ENCODE measurements at places on chromosomes 2 and 18. TPM values are rescaled to one million over a fixed set of nuclear protein-coding genes. Genes with fewer than 3 reads are reported as not detected.

SERPINB11 gene
- not detected for total RNA-seq

COL3A1 gene
- total RNA-seq, result 2,960 TPM

TPRKB gene
- total RNA-seq, result 31.3 TPM

CCDC142 gene
- 20.8 TPM for total RNA-seq

DOK1 gene
- 7.5 TPM for total RNA-seq

MC2R gene
- total RNA-seq, result not detected

MATN3 gene
- 4.1 TPM for total RNA-seq

LINC00305 gene
- 2.9 TPM for total RNA-seq

VWC2L gene
- total RNA-seq, result 3.0 TPM

ANKRD30B gene
- total RNA-seq, result 0.33 TPM

TUBA3E gene
- not detected for total RNA-seq

SLC23A3 gene
- 1.7 TPM for total RNA-seq

NDUFB3 gene
- total RNA-seq, result 79.0 TPM

EHD3 gene
- 27.0 TPM for total RNA-seq

NTSR2 gene
- total RNA-seq, result 0.55 TPM

AQP12A gene
- total RNA-seq, result not detected

ARHGAP15 gene
- 53.1 TPM for total RNA-seq

ELMOD3 gene
- total RNA-seq, result 23.9 TPM

CLEC4F gene
- total RNA-seq, result not detected

AOX1 gene
- total RNA-seq, result 9.2 TPM

ELOA2 gene
- not detected for total RNA-seq

RFX8 gene
- total RNA-seq, result 1.1 TPM

TDRD15 gene
- total RNA-seq, result 1.4 TPM

C2orf66 gene
- 1.9 TPM for total RNA-seq

LIMS3 gene
- total RNA-seq, result 2.6 TPM

TMEM182 gene
- 4.0 TPM for total RNA-seq

UPP2 gene
- 1.4 TPM for total RNA-seq

CCL20 gene
- not detected for total RNA-seq

FOXI3 gene
- total RNA-seq, result 0.06 TPM

PRKAG3 gene
- not detected for total RNA-seq

ATOH8 gene
- 5.8 TPM for total RNA-seq

COL5A2 gene
- total RNA-seq, result 387 TPM

DLX2 gene
- total RNA-seq, result 0.28 TPM

ASAP2 gene
- 30.5 TPM for total RNA-seq

LRRTM1 gene
- total RNA-seq, result 5.9 TPM

EFR3B gene
- total RNA-seq, result 14.4 TPM

SLC35F5 gene
- 97.8 TPM for total RNA-seq

NT5C1B gene
- total RNA-seq, result not detected

Measured in spinal cord (tissue), 10 donors.